GM23248 (cell line): ENCODE measurements at places on chromosomes 5 and 9.

DNA sequence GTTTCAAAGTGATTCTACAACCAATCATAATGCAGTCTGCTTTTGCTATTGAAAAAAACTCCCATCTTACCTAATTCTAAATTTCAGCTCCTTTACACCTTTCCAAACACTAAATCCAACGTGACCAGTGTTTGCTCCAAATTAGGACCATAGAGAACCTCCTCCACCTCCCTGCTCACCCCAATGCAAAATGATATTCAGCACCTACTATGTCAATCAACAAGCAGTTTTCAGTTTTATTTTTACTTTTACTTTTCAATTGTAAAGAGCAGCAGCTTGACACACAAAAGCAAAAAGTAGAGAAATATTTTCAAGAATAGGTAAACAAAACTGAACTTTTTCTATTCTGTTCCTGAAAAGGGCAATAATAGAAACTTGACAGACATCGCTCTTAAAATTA, 3.4 kb downstream of the FAM13B start:
- no peak overlapping the region for H3K27ac ChIP-seq
- peaks cover 26% of the 10 kb centered on the region for H3K4me1 ChIP-seq
- no peaks in the 10 kb centered on the region for H3K36me3 ChIP-seq

DNA sequence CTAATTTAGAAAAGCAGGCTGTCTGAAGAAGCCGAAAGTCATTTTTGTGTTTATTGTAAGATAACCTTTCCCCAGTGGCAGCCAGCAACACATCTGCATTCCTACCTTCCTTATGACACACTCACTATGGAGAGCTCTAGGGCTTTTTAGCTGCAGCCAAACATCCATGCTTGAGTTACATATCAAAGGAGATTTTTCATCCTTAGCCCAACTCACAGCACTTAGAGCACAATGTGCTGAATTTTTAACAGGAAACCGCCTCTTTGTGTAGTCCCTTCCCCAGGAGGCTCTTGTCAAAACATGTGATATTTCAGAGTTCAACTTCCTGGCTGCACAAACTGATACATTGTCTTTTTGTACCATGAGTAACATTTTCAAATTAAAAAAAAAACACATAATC, 379.2 kb downstream of the CTNND2 start:
- no peak for DNase-seq
- H3K27me3 ChIP-seq, result no peaks in the 10 kb centered on the region
- H3K4me3 ChIP-seq, result no peak overlapping the region

DNA sequence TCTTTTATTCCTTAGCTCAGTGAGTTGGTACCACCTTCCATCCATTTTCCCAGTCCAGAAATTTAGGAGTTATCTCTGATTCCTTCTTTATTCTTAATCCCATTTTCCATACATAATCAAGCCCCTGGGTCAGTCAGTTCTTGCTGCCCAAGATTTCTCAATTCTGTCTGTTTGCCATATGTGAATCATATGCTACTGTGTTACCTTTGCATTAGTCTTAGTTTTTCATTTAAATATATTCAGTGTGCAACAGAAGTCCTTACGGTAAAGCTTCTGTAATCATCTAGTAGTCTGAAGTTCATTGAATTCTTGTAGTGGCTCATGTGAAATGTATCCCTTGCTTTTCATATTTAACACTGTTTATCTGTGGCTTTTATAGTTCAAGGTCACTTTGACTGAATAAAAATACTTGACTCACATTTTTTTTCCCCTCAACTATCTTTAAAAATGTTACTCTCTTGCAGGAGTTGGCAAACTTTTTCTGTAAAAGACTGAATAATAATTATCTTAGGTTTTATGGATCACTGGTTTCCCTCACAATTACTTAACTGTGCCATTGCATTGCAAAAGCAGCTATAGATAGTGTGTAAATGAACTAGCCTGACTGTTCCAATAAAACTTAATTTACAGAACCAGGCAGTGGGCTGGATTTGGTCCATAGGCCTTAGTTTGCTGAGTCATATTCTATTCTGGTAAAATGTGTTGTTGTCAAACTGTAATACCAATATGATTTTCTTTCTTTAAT, 6.9 kb downstream of the KIAA1958 start:
- DNase-seq, result peak; percentile 54
- no peaks in the 10 kb centered on the region for H3K27me3 ChIP-seq

DNA sequence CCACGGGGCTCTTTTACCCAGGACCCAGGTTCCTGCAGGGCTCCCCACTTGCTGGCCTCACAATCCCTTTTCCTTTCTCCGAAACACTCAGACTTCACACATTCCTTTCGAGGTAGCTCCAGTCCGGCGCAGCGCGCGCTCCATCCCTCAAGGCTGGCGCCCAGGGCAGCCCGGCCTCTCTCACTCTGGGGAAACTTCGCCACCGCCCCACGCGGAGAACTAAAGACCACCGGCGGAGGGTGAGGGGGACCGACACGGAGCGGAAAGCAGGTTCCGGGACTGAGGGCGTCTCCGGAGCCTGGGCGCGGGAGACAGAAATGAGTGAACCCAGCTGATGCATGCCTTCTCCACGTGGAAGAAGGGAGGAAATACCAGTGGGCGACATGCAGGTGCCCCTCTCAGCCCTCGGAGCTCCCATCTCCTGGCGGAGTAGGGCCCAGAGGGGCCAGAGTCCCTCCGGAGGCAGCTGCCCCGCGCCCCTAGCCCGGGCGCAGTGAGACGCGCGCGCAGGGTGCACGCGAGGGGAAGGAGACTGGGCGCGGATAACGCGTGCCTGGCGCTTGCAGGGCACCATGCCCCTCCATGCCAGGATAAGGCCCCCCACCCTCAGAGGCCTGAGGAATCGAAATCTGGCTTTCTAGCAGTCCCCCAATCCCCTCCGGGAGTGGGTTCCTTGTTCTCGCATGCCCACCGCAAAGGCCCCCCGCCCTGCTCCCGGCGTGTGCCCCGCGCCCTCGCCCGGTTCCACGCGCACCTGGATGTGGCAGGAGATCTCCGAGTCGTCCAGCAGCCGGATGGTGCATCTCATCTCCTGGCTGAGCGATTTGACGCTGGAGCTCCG, 650 bp downstream of the FRMD3 start:
- no peaks in the 10 kb centered on the region for H3K36me3 ChIP-seq
- no peak overlapping the region for H3K27ac ChIP-seq
- peak overlapping the region; percentile 67 for H3K4me3 ChIP-seq
- H3K27me3 ChIP-seq, result 0 out of 2 replicates have a peak, but pooled peaks cover 3% of the 10 kb centered on the region
- peak; percentile 27 for DNase-seq

DNA sequence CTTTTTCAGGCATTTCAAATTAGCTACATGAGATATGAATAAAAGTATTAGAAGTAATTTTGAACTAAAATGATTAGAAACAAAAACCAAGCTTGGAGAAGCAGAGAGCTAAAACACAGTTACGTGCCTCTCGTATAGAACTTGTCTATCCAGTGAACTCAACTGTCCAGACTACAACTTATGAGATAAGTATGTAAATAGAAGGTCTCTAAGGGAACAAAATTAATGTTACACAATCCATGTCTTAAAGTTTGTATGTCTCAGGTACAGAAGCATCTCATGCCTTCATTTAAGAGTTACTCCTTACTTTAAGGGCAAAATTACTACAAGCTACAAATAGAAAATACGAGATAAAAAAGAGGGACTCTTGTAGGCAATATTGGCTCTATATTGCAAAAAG, 316.8 kb downstream of the CETN3 start:
- H3K36me3 ChIP-seq, result no peaks in the 10 kb centered on the region
- no peaks in the 10 kb centered on the region; the same call in 1 of the 2 replicates for H3K4me1 ChIP-seq
- no peak overlapping the region for H3K4me3 ChIP-seq
- no peak for DNase-seq

DNA sequence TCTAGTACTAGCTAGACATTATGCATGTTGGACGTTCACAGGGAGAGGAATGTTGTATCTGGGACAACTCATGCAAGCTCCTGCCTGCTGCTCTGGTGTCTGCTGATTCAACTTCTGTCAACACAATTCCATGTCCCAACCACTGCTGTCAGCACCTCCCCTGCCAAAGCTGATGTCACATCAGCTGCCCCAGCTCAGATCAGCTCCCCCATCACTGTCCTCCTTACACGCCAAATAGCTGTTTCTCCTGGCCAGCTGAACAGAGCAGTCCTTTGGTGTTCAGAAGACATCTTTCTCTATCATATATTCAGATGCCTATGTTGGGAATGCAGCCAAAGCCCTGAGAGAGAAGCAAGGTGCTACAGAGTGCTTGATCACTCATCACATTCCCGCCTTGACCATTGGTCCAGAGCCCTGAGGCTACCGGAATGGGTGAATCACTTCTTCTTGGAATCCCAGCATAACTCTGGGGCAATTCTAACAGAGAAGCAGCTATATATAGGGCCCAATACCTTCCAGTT, 223.3 kb downstream of the SEC61B start:
- H3K27me3 ChIP-seq, result no peaks in the 10 kb centered on the region
- peak overlapping the region; percentile 49 for H3K4me3 ChIP-seq
- H3K27ac ChIP-seq, result peak overlapping the region; percentile 91
- H3K36me3 ChIP-seq, result no peaks in the 10 kb centered on the region
- peaks cover 23% of the 10 kb centered on the region for H3K4me1 ChIP-seq

- no peak for DNase-seq
- no peak overlapping the region for H3K4me3 ChIP-seq
- no peak overlapping the region for H3K27ac ChIP-seq
- H3K36me3 ChIP-seq, result peaks cover 28% of the 10 kb centered on the region
- no peaks in the 10 kb centered on the region for H3K27me3 ChIP-seq
- H3K4me1 ChIP-seq, result peaks cover 8% of the 10 kb centered on the region
These were observed 23.4 kb downstream of the APTX start for GRCh38 chr9:32978051-32978450.

DNA sequence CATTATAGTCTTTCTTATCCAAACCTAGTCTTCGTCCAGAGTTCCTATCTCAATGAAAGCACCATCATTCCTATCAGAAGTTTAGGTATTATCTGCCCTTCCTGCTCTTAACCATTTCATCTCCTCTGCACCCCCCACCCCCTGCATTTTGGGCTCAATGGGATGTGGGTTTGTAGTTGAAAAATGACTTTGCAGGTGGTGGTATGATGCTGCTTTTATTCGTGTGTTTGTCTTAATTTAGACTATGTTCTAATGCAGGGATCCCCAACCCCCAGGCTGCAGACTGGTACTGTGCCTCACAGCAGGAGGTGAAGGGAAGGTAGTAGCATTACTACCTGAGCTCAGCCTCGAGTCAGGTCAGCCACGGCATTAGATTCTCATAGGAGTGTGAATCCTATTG, 49.4 kb upstream of the ZNF608 start:
- no peak overlapping the region for H3K4me3 ChIP-seq
- no peaks in the 10 kb centered on the region; the same call in 1 of the 2 replicates for H3K27me3 ChIP-seq
- H3K36me3 ChIP-seq, result no peaks in the 10 kb centered on the region
- peaks cover 9% of the 10 kb centered on the region for H3K4me1 ChIP-seq

GRCh38 chr9:29717631-29718030, 2144.3 kb upstream of the C9orf72 start:
- H3K36me3 ChIP-seq, result no peaks in the 10 kb centered on the region
- H3K4me3 ChIP-seq, result no peak overlapping the region
- DNase-seq, result no peak
